Dermis microvascular lymphatic vessel endothelial cell (primary cell): ENCODE measurements at places on chromosomes 11 and 22. TPM values are rescaled to one million over a fixed set of nuclear protein-coding genes. Genes with fewer than 3 reads are reported as not detected.

Gene KDM4E
- not detected in 2 replicates for total RNA-seq

- peak; percentile 23 for DNase-seq
Observed at GRCh38 chr22:49735411-49735900, 92.2 kb downstream of the BRD1 start.

- DNase-seq, result no peak
Observed at GRCh38 chr11:87849216-87849615, 326.0 kb downstream of the RAB38 start.

DNA sequence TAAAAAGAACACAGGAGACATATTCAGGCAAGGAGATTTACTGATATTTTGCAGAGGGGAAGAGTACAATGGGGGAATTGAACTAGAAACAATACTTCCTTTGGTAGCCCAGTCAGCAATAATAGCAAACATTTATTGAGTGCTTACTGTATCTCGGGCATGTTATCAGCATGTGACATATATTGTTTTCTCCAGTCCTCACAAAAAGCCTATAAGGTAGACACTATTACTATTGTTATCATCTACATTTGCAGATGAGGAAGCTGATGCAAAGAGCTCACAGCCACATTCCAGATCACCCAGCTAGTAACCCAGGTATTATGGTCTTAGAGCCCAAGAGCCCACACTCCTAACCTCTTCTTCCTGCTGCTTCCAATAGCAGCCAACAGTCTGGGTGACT, 27.9 kb downstream of the NAV2 start:
- DNase-seq, result no peak

DNA sequence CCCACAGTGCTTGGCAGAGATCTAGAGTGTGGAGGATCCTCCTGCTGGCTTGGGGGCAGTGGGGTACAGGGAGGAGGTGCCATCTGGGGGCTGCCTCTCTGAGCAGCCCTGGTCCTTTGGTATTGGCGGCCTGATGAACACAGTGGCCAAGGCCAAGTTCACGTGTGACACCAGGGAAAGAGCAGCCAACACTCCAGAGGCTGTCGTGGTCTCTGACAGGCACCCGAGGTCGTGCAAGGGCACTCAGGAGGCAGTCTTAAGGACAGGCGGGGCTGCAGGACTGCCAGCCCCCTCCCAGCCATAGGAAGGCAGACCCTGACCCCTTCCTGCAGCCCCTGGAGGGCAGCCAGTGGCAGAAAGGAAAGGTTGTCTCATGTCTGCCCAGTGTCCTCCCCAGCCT, 30.7 kb downstream of the PHF21B start:
- no peak for DNase-seq
